ENCODE measurements at places on chromosomes 2 and 18. TPM values are rescaled to one million over a fixed set of nuclear protein-coding genes. Genes with fewer than 3 reads are reported as not detected.

Gene CAD
- 9.3 TPM for polyA plus RNA-seq

Gene RAB6C
- polyA plus RNA-seq: 0.08 TPM

Gene SLC4A5
- polyA plus RNA-seq: 0.72 TPM

Gene KHK
- polyA plus RNA-seq: 2.0 TPM

DNA sequence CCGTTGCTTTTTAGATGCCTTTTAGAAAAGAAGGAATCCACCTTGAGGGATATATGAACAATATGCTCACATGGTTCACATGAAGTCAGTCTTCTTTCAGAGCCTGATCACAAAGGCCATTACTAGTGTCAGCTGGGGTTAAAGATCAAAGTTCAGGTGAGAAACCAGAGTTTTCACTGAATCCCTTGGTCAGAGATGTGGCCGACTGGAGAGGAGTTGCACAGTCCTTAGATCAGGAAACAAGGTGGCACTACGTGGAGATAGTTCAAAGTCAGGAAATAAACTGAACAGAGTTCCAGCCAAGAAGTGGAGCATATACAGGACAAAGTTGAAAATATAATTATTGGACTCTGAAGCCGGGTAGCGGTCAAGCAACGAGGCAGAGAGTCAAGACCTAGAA is 54.6 kb downstream of the AAK1 start:
- DNase-seq: no peak

DNA sequence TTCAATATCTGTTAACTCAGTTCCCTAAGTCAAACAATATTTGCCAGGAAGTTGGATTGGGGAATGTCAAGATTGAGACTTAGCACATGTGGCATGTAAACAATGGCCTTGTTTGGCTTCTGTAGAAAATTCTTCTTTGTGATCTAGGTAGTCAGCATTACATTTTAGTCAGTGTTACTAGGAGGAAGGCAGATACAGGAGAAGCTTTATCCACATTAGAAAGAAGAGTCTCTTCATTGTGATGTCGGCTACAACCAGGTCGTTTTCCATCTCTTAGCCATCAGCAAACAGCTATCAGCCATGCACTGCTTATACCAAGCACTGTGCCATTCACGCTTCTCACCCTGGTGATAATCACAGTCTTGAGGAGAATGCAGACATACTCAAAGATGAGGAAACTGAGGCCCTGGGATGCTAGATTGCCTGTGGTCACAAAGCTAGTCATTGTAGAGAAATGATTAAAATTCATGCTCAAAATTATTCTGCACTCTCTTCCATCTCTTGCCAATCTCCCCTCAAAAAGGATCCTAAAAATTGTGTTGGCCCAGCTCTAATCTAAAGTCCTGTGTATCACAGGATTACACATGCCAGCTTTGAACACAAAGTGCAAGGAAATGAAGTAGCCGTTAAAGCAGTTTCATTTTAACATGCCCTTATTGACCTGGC is 3.2 kb downstream of the GALNT5 start:
- no peak for DNase-seq

DNA sequence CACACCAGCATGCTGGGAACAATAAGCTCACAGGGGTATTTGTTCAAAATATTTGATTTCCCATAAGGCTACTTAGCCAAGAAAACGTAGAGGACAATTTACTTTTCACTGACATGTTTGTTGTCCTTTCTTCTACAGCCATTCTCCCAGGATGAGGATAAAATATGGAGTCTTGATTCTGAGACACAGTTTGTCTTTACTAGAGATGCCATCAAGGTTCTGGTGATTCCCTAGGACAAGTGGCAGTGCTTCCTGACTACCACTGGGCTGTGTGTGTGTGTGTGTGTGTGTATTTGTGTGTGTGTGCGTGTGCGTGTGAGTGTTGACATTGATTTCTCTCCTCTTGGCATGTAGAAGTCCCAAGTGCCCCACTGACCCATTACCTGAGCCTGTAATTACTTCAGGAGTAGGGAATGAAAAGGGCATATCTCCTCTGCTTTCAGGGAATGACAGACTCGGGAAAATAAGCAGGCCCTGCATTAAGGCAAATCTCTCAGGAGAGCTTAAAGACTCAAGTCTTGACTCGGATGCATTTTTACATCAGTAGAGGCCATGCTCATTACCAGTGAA is 761.6 kb downstream of the DCC start:
- no peak for DNase-seq

DNA sequence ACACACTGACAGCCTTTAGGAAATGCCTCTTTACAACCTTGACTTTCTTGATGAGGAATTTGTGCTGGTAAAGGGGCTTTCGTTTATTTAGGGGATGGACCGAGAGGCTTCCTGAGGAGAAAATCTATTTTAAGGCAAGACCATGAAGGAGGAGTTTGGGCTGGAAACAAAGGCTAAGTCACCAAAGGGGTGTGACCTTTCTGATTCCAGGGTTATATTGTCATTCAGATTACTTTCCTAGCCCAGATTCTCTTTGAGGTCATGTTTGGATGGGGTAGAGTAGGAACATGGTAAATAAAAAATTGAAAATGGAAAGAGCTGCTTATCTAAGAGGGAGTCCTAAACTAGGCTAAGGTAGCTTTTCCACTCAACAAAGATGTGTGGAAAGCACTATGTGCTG is 77.1 kb upstream of the UGP2 start:
- no peak for DNase-seq

- no peak for DNase-seq
These were observed 75.1 kb upstream of the PXDN start for GRCh38 chr2:1819419-1819818.

GRCh38 chr2:76679025-76679396 is 843.2 kb downstream of the LRRTM4 start:
- DNase-seq: no peak

GRCh38 chr2:239293775-239294430 is 106.9 kb downstream of the HDAC4 start:
- DNase-seq: no peak
